Head of caudate nucleus (tissue), 42 donors: ENCODE measurements at places on chromosomes 2 and 18.

DNA sequence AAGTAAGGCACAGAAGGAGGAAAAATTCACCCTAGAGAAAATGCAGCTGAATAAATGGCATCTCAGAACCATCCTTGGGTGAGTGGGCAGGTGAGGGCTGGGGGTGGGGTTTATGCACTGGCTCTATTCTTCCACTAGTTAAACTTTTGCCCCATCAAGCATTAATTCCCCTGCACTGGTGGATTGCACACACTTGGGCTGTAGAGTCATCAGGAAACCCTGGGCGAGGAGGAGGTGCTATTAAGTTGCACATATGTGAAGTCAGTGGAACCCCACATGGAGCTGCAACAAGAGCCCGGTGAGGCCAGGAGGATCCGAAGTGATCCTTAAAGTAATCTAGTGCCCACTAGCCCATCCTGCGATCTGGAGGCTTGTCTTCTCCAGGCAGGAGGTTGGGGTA is 6.8 kb upstream of the DNAJB2 start:
- no peak for DNase-seq

DNA sequence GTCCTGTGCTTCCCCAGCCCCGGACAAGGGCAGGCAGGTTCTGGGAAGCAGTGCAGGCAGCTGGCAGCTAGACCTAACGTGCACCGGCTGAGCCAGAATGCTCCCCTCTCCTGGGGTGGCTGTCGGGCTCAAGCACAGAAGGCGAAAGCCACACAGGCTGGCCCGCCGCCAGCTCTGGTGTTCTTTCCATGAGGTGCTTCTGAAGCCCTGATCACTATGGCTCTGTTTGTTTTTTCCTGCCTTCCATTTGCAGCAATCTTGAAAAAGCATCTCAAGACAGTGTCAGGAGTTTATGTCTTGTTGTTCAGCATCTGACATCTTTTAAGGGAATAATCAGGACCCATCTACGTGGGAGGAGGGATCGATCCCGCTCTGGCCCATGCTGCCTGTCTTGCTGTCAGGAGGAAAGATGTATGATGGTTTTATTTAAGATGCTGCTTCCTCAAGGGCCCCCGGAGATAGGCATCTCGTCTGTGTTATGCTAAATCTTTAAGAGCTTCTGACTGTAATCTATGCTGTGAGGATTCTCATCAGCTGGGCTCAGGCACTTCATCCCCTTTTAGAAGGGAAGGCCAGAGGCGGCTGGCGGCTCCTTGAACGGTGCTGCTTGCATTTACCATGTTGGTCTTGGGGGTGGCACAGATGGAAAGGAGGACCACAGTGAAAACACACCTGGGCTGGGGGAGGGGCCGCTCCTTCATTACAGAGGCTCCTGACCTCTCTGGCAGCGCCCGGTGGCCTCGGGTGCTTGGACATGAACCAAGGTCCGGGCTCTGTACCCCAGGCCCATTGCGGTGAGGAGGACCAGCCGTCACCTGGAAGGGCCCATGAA is 118.5 kb upstream of the HDAC4 start:
- DNase-seq: no peak

GRCh38 chr18:6111726-6112125 is 216.4 kb upstream of the TMEM200C start:
- no peak for DNase-seq

DNA sequence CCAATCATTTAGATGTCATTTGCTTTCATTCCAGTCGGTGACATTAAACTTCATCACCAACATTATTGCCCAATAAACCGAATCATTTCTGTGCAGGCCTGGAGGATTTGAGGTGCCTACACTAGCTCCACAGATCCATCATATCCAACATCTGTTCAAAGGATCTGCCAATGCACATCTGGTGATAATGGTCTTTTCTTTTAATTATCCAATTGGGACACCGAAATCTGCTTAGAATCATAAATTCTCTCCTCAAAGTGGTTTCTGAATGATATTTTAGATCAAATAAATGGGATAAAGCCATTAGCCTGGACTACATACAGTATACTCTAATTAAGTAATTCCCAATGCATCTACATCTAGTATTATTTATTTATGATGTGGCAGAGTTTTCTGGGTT is 85.6 kb downstream of the ABCA12 start:
- DNase-seq: no peak

DNA sequence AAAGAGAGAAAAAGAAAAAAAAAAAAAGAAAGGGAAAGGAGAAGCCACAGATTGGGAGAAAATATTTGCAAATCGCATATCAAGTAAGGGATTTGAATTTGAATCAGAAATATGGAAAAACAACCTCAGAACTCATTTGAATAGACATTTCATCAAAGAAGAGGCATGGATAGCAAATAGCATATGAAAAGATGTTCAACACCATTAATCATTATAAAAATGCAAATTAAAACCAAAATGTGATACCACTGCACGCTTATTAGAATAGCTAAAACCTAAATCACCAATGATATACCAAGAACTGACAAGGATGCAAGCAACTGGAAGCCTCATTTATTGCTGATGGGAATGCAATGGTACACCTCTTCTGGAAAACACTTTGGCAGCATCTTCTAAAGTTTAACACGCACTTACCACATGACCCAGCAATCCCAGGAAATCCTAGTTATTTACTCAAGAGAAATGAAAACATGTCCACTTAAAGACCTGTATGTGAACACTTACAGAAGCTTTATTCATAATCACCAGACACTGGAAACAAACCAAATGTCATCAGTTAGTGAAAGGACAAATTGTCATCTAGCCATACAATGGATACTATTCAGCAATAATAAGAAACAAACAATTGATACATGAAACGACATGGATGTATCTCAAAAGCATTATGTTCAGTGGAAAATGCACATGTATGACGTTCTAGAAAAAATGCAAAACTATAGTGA is 10.3 kb downstream of the DNER start:
- no peak for DNase-seq

DNA sequence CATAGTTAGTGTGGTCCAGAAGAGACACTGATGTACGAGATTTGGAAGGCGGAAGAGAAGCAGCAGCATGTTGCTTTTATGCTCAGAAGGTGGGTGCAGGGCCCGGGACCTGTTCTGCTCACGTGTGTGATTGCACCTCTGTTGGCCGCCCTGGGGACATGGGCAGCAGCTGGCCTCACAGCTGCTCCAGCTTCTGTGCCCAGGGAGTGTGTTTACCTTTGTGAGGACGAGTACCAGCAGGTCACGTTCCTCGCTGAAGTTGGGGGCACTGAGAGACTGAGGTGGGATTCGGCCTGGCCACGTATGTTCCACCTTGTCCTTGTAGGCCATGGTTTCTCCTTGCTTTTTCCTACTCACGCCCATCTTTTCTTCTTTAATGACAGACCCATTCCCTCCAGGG is 86.3 kb downstream of the PMAIP1 start:
- DNase-seq: no peak
